ENCODE measurements at places on chromosomes 2 and 18.

GRCh38 chr18:36513556-36513955 lies 216.0 kb downstream of the FHOD3 start:
- no peak for DNase-seq

GRCh38 chr2:167289651-167290410 lies 401.6 kb downstream of the XIRP2 start:
- DNase-seq = no peak

DNA sequence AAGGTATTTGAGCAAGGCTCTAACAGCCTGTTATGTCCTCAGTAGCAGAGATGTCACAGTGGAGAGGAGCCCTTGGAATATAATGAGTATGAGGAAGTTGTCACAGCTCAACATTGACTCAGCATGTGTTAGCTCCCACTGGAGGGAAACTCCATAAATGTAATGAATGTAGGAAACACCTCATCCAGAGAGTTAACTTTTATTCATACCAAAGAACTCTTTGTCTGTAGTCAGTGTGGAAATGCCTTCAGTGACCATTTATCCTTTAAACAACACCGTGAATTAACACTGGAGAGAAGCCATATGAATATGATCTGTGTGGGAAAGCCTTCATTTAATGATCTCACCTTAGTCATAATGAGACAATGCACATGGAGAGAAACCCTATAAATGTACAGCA lies 59.7 kb downstream of the CYP1B1 start:
- DNase-seq = no peak

- peak; percentile 29 for DNase-seq
Measured at GRCh38 chr2:160271171-160272086, 71.4 kb upstream of the ITGB6 start.

DNA sequence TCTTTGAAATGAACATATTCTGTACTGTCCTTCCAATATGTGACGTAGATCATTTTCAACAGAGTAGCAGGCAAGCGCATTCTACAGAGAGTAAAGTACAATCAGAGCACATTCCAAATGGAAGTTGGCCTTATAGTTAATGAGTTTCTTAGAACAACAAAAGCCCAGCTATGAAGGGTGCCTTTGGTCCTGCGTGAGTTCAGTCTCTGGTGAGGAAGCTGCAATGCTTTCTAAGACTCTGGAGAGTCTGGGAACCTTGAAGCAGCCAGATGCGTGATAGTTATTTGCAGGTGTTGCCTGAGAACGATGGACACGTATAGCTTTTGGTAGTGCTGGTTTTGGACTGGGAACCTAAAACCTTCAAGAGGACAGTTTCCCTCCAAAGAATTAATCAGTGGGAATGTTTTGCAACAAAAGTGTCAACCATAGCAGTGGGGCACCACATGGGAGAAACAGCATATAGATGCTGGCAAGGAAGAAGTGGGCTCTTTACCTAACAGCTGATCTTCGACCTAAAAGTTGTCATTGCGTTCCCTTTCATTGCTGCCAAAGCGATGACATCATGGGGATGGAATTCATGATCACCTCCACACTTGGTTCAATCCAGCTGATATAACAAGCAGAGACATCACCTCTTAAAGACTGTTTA lies 9.3 kb upstream of the SNORC start:
- DNase-seq = no peak

- no peak for DNase-seq
Measured at GRCh38 chr18:24185805-24186204, 46.9 kb downstream of the CABYR start.

GRCh38 chr2:70703900-70704549 lies 64.0 kb downstream of the ADD2 start:
- DNase-seq = peak; percentile 66

GRCh38 chr18:79766308-79766707 lies 31.4 kb upstream of the KCNG2 start:
- no peak for DNase-seq

DNA sequence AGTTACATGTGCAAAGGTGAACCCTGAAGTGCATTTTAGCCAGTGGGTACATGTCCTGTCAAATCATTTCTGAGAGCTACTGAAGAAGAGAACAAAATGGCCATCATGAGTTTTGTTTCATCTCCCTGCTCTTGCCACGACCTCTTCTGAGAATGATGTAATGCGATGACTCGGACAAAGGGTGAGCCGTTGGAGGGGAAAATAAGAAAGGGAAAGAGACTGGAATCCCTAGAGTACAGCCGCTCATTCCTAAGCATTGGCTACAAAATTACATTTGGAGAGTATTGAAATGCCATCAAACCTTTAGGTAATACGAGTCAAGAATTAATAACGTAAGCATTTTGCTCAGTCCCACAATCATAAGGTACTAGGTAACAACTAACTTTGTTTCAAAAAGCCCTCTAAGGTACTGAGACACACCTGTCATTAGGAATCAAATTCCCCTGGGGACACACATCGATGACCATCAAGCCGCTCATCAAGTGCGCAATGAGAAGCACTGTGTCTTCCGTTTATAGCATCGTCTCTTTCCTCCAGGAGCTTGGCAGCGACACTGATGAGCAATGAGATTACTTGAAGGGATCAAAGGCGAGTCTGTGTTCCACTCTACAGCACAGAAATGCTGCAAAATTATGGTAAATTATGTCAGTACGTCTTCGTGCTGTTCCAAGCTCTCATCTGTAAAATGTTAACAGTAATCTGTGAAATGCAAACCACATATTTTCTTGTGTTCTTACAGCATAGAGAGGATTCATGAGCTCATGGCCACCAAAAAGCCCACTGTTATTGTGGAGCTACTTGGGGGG lies 97.3 kb upstream of the PIEZO2 start:
- DNase-seq = peak; percentile 94

DNA sequence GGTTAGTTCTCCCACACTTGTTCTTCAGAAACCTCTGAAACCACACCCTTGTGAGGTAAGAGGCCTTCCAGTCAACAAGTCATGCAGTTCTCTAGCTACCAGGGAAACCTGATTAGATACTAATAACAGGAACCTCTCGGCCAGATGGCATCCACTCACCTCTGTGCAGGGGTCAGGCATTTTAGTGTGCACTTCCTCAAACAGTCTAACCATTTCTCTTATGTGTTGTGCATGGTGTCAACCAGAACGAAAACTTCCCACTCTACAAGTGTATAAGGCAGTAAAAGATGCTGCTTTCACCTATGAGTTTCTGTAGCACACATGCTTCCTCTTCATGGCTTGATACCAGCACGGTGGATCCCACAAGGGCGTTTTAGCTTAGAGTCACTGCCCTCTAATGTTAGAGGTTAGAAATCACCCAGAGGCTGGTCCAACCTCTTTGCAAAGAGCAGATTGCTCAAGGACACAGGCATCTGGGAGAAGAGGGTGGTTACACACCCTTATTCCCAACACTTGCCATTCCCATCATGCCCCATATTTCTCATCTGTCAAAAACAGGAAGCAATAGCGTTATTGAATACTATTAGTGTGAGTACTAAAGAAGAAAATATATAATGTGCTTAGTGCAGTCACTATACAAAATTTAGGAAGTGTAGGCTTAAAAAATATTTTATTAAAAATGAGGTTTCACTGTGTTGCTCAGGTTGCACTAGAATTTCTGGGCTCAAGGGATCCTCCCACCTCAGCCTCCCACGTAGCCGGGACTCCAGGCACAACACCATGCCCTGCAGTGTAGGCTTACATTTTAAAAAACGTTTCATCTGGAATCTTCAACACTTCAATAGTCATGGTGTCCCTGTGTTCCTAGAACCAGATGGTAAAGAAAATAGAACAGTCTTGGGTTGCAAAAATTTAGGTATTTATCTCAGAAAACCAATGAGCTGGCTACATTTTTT lies 34.5 kb upstream of the RAB31 start:
- no peak for DNase-seq

- no peak for DNase-seq
Measured at GRCh38 chr2:190997526-190998113, 16.4 kb downstream of the STAT1 start.

DNA sequence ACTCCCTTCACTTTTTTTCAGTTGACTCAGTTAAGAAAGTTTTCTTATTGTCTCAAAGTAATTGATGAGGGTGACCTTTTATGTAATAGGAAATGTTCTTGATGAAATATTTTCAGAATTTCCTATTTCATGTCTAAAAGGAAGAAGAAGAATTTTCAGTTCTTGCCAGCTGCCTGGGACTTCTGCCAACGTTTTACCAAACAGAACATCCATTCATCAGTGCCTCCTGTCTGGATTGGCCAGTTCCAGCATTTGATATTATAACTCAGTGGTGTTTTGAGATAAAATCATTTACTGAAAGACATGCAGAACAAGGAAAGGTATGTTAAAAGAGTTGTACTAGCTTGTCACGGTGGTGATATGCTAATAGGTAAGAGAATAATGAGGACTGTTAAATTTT lies 104.7 kb upstream of the MYO3B start:
- DNase-seq = peak; percentile 5

DNA sequence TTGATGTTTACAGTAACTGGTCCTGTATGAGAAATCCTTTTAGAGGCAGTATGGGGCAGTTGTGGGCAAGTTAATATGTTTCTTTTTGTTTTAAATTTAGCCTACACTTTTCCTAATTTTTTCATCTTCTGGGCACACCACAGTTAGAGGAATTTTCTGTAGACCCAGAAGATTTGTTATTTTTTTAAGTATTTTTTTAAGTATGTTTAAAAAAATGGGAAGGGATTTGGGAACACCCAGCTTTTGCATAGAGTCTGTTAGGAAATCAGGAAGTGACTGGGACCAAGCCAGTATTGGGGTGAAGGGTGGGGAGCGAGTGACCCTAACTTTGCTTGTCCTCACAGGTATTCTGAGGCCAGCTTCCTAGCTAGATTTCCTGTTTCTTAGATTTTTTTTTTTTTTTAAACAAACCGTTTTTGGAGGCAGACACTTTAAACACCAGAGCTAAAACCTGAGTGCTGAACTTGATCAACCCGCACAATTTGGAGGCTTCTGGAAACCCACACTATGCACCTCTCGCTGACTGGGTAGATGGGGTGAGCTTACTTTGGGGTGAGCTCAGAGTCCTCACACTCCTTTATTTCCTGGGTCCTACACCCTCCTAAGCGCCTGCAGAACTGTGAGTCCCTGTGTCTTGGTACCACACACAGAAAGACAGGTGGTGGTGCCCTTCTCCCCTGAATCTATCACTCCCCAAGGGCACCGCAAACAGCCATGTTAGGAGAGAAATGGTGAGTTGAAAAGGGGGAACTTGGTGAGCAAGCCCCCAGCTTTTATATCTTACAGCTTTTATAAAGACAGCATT lies 5.2 kb downstream of the GATA6 start:
- no peak for DNase-seq

- peak; percentile 67 for DNase-seq
Measured at GRCh38 chr18:10518595-10519255, 7.1 kb upstream of the NAPG start.

DNA sequence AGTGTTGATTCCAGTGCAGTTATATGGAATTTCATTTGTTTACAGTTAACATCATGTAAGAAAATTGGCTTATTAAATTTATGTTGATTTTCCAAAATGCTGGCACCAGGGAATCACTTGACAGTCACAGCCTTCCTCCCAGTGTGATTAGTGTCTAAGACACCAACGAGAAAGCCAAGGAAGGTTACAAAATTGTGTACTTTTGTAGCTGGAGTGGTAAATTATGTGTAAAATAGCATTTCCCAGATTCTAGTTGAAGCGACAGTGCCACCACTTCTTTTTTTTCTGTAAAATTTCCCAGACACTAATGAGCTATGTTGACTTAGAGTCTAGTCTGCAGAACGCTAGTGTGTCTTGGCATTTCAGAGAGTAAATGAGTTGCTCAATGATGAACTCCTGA lies 101.3 kb downstream of the NCK2 start:
- DNase-seq = no peak

DNA sequence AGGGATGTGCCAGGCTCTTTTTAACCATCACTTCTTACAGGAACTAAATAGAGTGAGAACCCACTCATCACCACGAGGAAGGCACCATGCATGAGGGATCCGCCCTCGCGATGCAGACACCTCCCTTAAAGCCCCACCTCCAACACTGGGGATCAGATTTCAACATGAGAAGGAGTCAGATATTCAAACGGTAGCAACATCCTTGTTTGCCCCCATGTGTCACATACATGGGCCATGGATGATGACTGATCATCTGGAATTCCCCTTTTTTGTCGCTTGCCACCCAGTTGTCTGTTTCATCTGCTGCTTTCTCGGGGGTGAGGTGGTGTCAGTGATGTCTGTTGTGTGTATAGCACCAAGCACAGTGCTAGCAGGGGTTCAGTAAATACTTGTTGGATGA lies 57.9 kb downstream of the NCK2 start:
- DNase-seq = no peak

GRCh38 chr2:230783101-230783500 lies 70.5 kb downstream of the CAB39 start:
- no peak for DNase-seq

DNA sequence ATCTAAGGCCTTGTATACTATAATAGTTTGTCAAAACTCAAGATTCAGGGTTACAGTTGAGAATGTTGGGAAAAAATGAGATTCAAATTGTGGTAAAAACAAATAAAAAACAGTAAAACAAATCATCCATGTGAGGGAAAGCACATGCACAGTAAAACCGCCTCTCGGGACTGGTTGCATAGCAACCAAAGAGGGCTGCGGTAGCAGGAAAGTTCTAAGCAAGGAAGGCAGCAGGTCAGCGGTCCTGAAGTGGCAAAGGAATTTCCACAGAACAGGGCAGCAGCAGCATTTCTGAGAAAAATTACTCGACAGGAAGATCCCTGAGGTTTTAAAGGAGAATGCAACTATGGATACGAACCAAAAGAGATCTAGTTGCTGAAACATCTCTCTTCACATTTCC lies 93.7 kb downstream of the DYNAP start:
- peak; percentile 7 for DNase-seq

- no peak for DNase-seq
Measured at GRCh38 chr18:36189486-36189885, 2.2 kb downstream of the MOCOS start.

- DNase-seq = no peak
Measured at GRCh38 chr2:73935641-73936040, 9.0 kb downstream of the DGUOK start.

DNA sequence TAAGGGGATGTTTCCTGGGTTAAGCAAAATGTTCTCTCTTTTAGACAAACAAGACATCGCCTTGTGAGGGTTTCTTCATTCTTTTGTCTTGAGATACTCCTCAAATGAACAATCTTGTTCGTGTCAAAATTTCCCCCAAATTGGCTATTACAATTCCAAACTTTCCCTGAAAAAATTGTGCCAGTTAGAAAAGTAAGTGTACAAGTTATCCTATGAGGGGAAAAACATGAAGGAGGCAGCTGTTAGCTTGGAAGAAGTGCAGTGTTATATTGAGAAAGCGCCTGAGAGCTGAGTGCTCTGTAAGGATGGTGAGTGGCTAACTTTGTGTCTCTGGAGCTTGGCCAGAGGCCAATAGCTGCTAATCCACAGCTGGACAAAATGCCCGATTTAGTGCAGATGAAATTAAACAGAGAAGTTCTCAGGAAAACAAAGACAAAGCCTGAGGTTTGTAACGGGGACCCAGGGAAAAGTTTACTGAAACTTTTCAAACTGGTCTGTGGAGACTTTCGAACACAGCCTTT lies 14.1 kb upstream of the PLEKHH2 start:
- DNase-seq = no peak

GRCh38 chr2:234454433-234454832 lies 42.4 kb downstream of the ARL4C start:
- DNase-seq = no peak
